Activated T-helper 17 cell treated with anti-CD3 and anti-CD28 coated beads, Interleukin-2, amount 50 U/mL, for 72 hours (primary cell): ENCODE measurements at places on chromosomes 6 and 20. TPM values are rescaled to one million over a fixed set of nuclear protein-coding genes. Genes with fewer than 3 reads are reported as not detected.

Gene SRMS
- not detected for total RNA-seq

DNA sequence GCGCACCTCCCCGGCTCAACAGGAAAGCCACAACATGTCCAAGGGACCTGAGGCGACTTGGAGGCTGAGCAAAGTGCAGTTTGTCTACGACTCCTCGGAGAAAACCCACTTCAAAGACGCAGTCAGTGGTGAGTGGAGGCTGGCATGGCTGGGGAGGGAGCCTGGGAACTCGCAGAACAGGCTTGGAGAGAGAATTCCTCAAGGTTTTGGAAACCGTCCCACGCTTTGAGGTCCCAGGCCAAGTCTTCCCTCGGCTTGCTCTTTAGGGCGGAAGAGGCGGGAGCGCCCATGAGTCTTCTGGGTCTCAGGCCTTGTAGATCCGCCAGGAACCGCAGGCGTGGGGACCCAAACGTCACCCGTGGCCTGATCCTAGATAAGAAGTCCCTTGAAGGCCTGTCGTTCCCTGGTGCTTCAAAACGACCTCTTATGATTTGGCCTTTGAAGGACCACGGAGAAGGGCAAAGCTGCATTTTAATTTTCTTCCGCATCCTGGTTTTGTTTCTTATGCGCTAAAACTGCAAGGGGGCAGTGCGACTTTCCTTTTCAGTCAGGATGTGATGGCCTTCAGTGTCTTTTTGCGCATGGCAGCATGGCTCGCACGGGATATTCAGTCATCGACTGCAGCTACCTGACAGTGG, 2.0 kb downstream of the LAMP5 start:
- no peak for ATAC-seq

Gene FHL5
- total RNA-seq, result not detected

DNA sequence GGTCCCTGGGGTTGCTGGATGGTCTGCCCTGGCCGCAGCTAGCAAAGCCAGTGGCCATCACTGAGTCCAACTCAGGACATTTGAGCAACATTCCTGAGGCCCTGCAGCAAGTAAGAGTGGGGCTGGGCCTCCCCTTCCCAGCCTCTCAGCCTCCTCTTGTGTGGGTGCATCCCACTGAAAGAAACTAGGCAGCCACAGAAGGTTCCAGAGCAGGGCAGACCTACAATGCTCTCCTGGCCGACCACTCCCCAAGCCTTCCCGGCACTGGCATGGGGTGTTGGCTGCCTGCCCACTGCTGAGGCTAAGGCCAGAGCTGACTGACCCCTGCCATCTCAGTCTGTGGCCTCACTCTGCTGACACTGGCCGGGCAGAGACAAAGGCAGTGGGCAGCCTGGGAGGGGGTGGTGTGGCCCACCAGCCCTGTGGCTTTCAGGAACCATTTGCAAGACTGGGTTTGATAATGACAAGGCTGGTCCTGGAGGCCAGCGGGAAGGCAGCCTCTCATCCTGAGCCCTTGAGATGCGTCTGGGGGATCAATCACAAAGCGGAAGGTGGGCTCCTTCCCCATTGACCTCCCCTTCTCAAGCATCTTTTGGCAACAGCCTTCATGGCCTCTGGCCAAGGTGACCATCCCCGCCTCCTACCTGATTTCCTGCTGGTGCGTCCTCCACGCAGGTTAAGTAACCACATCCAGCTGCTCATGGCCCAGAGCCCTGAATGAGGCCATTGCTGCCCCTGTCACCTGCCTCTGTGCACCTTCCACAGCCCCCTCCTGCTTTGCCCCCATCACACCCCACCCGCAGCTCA, 9.6 kb downstream of the DLGAP4 start:
- no peak for ATAC-seq

DNA sequence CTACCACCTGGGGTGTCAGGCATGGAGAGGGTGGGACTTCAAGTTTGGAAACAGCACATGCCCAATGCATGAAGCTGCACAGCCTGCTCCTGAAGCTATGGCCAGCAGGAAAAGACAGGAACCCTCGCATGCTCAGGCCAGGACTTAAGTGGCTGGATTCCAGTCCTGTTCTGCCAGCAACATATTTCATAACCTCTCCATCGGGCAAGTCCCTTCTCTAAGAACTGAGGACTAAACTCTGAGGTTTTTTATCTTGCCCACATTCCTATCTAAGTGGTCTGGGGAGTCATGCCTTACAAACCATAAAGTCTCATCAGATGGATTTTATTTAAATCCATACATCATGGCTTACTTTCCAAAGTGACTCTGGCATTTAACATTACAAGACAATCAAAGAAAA, 27.5 kb upstream of the AGPAT4 start:
- ATAC-seq, result no peak

Gene SNX14
- 76.6 TPM for total RNA-seq

DNA sequence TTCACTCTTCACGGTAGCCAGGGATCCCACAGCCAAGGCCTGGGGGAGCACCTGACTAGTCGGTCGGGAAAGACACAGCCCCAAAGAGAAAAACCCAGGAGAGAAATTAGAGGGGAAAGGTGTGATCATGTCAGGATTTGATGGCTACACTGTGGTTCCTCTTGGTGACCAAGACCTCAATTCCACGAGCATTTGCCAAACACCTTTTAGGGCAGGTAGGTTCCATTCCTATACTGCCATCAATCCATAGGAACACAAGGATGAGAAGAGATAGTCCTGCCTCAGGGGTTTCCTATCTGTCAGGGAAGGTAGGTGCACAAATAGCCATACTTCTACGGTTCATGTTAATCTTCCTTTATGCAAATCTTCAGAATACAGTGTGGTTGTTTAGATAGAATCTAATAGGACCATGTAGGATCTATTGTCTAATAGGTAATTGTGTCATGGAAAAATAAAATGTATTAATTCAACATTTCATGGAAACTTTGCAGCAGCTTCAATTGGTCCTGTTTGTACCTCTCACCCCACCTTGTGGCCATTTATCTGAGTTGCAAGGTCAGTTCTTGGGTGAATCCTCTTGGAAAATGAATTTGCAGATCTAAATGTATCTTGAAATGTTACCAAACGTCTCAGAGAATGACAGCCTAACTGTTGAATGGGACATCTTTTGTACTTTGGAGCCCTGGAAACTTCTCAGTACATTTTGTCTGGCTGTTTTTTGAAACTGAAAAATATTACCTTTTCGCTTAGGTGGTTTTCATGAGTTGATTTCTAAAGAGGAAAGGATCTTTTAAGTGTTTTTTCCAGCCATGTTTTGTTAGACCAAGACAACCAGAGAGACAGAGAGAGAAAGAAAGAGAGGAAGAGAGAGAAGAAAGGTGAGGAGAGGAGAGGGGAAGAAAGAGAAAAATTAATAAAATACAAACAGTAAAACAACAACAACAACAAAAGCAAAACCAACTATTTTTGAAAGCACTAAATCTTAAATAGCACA, 33.7 kb upstream of the IYD start:
- no peak for ATAC-seq

GRCh38 chr20:59560588-59561227, 43.6 kb upstream of the PHACTR3 start:
- ATAC-seq, result no peak

Gene RING1
- 25.1 TPM for total RNA-seq

Gene EDN3
- 0.45 TPM for total RNA-seq

DNA sequence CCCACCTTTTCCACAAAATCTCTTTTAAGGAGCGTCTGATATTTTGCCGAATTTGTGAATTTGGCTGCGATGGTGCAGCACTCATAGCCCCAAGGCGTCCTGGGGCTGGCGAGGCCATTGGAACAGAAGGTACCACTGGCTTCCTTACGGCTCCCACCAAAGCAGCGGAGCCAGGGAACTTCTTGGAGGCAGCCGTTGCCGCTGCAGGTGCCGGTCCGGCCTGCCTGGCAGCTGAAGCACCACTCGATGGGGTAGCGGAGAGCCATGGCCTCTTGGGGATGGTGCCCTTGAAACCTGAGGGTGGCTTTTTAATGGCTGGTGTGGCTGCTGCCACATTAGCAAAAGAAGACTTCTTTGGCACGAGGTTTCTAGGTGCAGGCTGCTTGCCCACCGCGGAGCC, 29.8 kb downstream of the DIDO1 start:
- ATAC-seq, result no peak

DNA sequence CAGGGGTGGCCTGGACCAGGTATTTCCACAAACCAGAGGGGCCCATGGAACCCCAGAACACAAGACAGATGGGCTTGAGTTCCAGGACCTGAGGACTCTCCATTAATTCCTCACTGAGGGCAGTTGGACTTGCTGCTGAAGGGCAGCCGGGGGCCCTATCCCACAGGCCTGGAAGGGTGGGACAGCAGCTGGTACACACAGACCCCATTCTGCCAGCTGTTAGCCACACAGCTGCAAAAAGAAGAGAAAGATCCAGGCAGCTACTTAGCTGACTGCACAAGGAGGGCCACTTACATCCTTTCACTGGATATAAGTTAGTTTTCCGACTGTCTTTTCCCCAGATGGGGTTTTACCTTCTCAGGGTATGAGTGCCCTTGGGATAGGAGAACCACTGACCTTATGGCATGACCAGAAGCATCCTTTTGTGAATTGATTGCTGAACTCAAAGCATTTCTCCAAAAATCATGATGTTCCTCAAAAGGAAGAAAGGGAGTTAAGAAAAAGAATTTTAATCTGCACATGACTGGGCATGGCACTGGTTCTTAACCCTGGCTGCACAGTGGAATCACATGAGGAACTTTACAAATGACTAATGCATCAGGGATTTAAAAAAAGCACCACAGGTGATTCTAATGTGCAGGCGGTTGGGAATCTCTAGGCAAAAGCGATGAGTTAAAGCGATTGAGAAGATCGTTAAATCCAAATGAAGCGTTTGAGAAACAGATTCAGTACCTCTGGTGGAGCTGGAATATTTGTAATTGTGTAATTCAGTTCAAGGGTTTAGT, 199.4 kb downstream of the TFAP2A start:
- ATAC-seq, result no peak

DNA sequence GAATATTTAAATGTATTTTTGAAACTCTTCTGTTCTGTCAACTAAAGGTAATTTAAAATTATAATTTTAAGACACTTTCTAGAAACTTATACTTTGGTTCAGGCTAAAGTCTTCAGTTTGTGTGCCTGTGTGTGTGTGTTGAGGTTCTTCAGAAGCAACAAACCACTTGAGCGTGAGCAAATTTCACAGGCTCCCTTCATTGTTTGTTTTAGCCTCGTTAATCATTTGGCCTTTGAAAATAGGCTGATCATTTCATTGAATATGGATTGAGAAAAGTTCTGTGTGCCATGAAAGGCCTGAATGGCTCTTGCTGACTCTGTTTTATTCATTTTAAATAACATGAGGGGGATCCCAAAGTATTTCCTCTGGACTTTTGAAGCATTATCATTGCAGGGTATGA, 420.1 kb downstream of the CDKAL1 start:
- ATAC-seq, result no peak

- ATAC-seq, result no peak
Observed at GRCh38 chr20:42281801-42282200, 663.6 kb upstream of the CHD6 start.

- no peak for ATAC-seq
Observed at GRCh38 chr20:60424267-60424902, 466.2 kb downstream of the CDH26 start.

DNA sequence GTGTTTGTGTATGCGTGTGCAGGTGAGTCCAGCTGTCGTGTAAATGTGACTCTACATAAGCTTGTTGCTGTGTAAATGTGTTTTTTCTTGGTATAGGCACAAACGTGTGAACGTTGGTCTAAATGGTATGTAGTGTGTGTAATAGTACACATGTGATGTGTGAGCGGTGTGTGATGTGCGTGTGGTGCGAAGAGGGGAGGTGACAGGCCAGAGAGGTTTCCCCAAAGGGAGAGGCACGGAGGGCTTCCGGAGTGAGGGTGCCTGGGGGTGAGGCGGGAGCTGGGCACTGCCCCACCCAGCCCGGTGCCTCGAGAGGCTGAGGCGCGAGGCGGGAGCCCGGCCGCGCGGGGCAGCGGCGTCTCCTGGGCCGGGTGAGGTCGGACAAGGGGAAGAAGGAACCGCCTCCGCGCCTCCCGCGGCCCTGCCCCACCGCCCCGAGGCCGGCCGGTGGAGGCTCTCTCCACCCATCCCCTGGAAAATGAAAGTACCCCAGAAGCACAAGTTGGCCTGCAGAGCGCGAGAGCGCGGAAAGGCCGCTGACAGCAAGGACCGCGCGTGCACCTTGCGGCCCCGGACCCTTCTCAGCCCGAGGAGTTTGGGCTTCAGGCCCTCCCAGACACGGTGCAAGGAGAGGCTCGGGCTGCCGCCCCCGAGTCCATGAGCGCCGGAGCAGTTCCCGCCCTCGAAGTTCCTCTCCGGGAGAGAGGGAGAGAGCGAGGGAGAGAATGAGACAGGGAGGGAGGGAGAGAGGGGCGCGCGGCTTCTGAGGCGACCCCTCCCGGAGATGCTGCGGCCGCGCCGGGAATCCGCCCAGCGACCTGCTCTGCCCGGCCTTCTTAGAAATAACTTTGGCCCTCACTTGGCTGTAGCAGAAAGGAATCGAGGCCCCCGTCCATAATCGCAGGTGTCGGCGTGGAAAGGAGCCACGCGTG, 43.2 kb upstream of the OSTM1 start:
- ATAC-seq, result peak; percentile 48

Gene TMC2
- not detected for total RNA-seq

Gene DAAM2
- not detected for total RNA-seq
